HepG2 (cell line): ENCODE measurements at places on chromosomes 2 and 18. TPM values are rescaled to one million over a fixed set of nuclear protein-coding genes. Genes with fewer than 3 reads are reported as not detected.

Gene MPHOSPH10
- 137 and 201 TPM in 2 replicates for total RNA-seq

Gene SRBD1
- 23.9 and 32.8 TPM in 2 replicates for total RNA-seq

Gene TXNDC2
- total RNA-seq, result not detected in 2 replicates

Gene SRSF7
- 275 and 377 TPM in 2 replicates for total RNA-seq

Gene RAPGEF4
- total RNA-seq, result 0.91 TPM in 2 replicates

Gene PSMG2
- 94.8 and 133 TPM in 2 replicates for total RNA-seq

Gene SPATA3
- total RNA-seq, result not detected in 2 replicates

Gene REG1B
- total RNA-seq, result not detected in 2 replicates

Gene FEV
- total RNA-seq, result not detected in 2 replicates

Gene PKP4
- 80.9 and 84.8 TPM in 2 replicates for total RNA-seq

Gene OSGEPL1
- total RNA-seq, result 10.2 and 11.1 TPM in 2 replicates

Gene GAREM2
- total RNA-seq, result 0.31 and 0.38 TPM in 2 replicates

Gene PJVK
- 1.1 and 1.2 TPM in 2 replicates for total RNA-seq

DNA sequence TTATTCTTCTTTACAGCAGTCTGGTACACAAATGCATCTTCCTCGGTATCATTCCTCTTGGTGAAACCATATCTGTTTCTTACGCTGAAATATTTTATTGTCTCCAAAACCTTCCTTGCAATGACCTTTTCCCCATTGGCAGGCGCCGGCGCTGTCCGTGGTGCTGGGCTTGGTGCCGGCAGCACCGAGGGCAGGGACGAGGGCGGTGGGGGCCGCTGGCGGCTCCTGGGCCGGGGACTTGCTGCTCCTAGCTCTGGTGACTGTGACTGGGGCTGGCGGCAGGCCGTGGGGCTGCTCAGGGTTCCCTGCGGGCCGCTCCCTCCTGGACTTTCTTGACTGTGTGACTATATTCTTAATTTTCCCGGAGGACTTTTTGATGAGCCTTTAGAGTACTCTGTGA lies 72.5 kb downstream of the GPR39 start:
- no peak for DNase-seq
- H3K27ac ChIP-seq, result no peak overlapping the region
- H3K4me3 ChIP-seq, result no peak overlapping the region
- no peaks in the 10 kb centered on the region for H3K36me3 ChIP-seq
- no peaks in the 10 kb centered on the region for H3K4me1 ChIP-seq
- H3K27me3 ChIP-seq, result no peaks in the 10 kb centered on the region

DNA sequence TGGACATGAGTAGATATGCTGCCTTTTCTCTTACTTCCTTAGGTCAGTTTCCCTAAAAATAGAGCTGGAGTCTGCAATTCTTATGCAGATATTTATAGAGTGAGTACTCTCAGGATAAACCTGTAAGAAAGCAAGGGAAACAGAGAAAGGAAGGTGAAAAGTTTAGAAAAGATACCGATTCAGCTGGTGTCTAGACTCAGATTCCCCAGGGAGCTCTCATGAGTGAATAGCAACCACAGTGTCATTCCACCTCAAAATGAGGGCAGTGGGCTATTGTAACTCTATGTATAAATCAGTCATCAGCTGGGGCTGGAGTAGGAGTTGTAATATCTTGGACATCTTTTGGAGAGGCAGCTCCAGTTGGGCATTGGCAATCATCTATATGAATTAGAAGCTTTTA lies 1485.1 kb upstream of the TMEFF2 start:
- DNase-seq, result no peak
- H3K27me3 ChIP-seq, result no peaks in the 10 kb centered on the region
- no peaks in the 10 kb centered on the region for H3K36me3 ChIP-seq
- H3K4me1 ChIP-seq, result no peaks in the 10 kb centered on the region
- no peak overlapping the region for H3K4me3 ChIP-seq

- H3K27me3 ChIP-seq, result no peaks in the 10 kb centered on the region
- no peak overlapping the region for H3K27ac ChIP-seq
- DNase-seq, result no peak
- no peaks in the 10 kb centered on the region for H3K36me3 ChIP-seq
Measured at GRCh38 chr18:43992741-43993140, 687.9 kb upstream of the SETBP1 start.

DNA sequence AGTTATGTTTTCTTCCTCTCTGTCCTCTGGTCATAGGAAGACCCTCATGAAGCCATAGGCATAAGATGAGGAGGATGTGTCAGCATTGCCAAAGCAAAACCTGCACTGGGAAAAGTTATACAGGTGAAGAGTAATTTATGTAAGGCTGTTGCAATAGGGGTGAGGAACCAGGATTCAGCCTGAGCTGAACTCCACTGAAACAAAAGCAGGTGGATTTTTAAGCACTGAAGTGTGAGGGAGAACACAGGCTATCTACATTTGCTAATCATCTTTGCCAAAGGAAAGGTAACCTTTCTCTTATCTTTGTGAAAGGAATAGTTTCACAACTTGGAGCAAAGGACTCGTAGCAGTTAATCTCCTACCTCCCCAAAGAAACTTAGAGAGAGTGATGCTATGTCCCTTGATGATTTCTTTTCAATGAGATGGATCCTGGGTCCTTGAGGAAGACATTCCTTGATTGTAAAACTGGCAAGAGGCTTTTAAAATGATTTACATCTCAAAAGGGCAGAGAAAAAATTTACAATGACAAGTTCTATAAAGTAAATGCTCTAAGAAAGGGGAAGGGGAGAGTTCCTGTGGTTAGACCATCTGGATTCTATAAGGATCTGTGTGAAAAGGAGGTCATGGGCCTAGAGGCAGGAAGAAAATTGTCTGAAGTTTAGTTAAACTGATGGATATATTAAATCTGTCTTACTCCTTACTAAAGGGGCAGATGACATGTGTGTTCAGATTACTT lies 385.4 kb upstream of the CDH7 start:
- H3K4me1 ChIP-seq, result no peaks in the 10 kb centered on the region
- H3K27ac ChIP-seq, result no peak overlapping the region
- H3K36me3 ChIP-seq, result no peaks in the 10 kb centered on the region
- H3K4me3 ChIP-seq, result no peak overlapping the region

- no peaks in the 10 kb centered on the region; the same call in 1 of the 2 replicates for H3K4me1 ChIP-seq
- H3K27me3 ChIP-seq, result no peaks in the 10 kb centered on the region
- no peak overlapping the region for H3K27ac ChIP-seq
- peaks cover 63% of the 10 kb centered on the region for H3K36me3 ChIP-seq
- no peak for DNase-seq
Measured at GRCh38 chr18:9570255-9570654, 44.1 kb downstream of the PPP4R1 start.

- H3K27ac ChIP-seq, result no peak overlapping the region
- H3K4me3 ChIP-seq, result no peak overlapping the region
- no peaks in the 10 kb centered on the region for H3K4me1 ChIP-seq
- no peak for DNase-seq
Measured at GRCh38 chr2:176534798-176535466, 265.7 kb downstream of the MTX2 start.

- H3K27ac ChIP-seq, result no peak overlapping the region
- no peaks in the 10 kb centered on the region for H3K36me3 ChIP-seq
- H3K27me3 ChIP-seq, result no peaks in the 10 kb centered on the region
- H3K4me3 ChIP-seq, result no peak overlapping the region
Measured at GRCh38 chr2:179048099-179048498, 1.8 kb downstream of the CCDC141 start.

DNA sequence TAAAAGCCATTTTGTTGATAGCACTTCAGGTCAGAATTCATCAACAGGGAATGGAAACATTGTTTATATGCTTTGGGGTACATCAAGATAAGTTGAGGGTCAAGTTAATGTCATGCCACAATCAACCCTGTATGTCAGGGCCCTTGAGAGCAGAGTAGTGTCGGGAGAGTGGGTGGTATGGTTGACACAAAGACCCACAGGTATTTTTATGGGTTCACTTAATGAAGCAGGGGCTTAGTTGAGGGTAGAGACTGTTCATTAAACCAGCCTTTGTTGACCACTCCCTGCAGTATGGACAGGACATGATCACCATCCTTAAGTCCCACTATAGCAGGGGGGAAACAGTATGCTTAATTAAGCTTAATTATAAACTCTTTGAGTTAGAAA lies 5.7 kb downstream of the RPL37A start:
- H3K4me1 ChIP-seq, result peaks cover 44% of the 10 kb centered on the region
- H3K4me3 ChIP-seq, result no peak overlapping the region
- H3K36me3 ChIP-seq, result peaks cover 59% of the 10 kb centered on the region
- no peak for DNase-seq

DNA sequence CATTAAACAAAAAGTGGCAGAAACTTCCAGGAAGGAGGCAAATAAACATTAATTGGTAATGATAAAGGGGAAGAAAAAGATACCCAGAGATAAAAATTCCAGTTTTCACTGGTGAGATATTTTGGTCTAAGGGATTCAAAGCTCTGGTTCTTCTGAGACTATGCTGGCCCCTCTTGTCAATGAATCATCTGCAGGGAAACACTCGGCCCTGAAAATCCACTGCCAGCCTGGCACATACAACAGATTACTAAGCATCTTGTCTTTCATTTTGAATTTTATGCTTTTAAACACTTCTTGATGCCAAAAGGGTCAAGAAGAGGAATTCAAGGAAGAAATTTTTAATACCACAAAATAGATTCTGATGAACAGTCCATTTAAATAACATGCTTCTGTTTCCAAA lies 1603.8 kb upstream of the ZEB2 start:
- no peaks in the 10 kb centered on the region for H3K27me3 ChIP-seq
- H3K27ac ChIP-seq, result no peak overlapping the region
- no peak overlapping the region for H3K4me3 ChIP-seq
- no peak for DNase-seq
- no peaks in the 10 kb centered on the region for H3K4me1 ChIP-seq

GRCh38 chr2:240813231-240813921 lies 6.6 kb downstream of the KIF1A start:
- peaks cover 12% of the 10 kb centered on the region; the same call in 1 of the 2 replicates for H3K27me3 ChIP-seq
- no peak overlapping the region for H3K4me3 ChIP-seq
- no peaks in the 10 kb centered on the region for H3K36me3 ChIP-seq
- H3K27ac ChIP-seq, result no peak overlapping the region

DNA sequence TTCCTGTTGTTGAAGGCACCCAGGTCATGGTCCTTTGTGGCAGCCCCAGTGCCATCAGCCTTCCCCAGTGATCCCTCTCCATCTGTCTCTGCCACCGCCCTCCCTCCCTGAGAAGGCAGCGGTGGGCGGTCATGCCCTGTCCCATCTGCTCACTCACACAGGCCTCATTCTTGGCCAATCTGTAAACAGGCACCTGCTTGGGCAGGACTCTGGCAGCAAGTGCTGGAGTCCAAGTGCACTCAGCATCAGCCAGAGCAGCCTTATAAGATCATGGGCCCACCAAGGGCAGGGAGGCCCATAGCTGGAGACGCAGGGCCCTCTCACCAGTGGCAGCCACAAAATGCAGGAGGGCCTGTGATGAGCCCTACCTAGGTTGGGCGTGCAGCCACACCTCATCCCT lies 140.9 kb downstream of the TWIST2 start:
- H3K36me3 ChIP-seq, result no peaks in the 10 kb centered on the region
- DNase-seq, result no peak
- H3K27me3 ChIP-seq, result peaks cover 12% of the 10 kb centered on the region; the same call in 1 of the 2 replicates

- no peaks in the 10 kb centered on the region for H3K36me3 ChIP-seq
- no peak overlapping the region for H3K27ac ChIP-seq
- no peak for DNase-seq
- no peaks in the 10 kb centered on the region for H3K27me3 ChIP-seq
Measured at GRCh38 chr2:224248944-224249371, 152.9 kb downstream of the FAM124B start.

GRCh38 chr2:105138643-105139042 lies 100.8 kb downstream of the MRPS9 start:
- no peak for DNase-seq
- H3K4me1 ChIP-seq, result no peaks in the 10 kb centered on the region
- no peaks in the 10 kb centered on the region for H3K36me3 ChIP-seq
- no peak overlapping the region for H3K27ac ChIP-seq
- H3K4me3 ChIP-seq, result no peak overlapping the region

DNA sequence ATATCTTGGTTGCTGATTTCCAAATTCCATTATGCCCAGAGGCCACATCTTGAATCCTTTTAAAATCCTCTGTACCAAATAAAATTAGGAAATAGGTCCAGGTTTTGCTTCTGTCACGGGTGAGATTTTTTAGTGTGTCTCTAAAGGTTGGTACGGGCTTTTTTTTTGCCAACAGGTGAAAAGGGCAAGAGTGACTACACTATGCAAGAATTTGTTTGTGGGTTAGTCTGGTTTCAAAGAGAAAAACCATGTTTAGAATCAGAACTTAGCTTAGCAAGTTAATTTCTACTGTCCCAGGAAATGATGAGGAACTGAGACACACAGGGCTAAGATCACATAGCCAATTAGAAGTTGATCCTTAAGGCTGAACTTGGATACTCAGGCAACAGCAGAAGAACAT lies 41.7 kb downstream of the POLR1A start:
- no peak for DNase-seq
- peaks cover 13% of the 10 kb centered on the region for H3K4me1 ChIP-seq
- no peaks in the 10 kb centered on the region for H3K27me3 ChIP-seq
- no peak overlapping the region for H3K4me3 ChIP-seq

GRCh38 chr2:19671916-19672315 lies 229.9 kb downstream of the TTC32 start:
- no peak overlapping the region for H3K27ac ChIP-seq
- H3K4me1 ChIP-seq, result peaks cover 7% of the 10 kb centered on the region; the same call in 1 of the 2 replicates
- no peak overlapping the region for H3K4me3 ChIP-seq
- DNase-seq, result no peak
- peaks cover 1% of the 10 kb centered on the region; the same call in 1 of the 2 replicates for H3K27me3 ChIP-seq

DNA sequence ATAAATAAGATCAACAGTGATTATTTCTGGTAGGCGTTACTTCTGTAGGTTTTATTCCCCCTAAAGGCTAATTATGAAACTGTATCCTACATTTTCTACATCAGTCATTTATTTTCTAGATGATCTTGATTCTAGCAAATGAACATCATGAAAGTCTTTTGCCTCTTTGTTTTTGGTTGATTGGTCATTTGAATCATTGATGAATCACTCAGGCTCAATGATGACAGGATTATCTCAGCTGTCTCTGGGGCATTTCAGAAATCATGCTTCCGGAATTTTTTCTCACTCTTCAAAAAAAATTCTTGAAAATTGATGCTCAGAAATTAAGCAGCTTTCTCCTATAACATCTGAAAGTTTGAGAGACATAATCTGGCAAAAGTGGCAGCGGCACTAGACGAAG lies 298.9 kb upstream of the TCF4 start:
- no peaks in the 10 kb centered on the region for H3K4me1 ChIP-seq
- no peaks in the 10 kb centered on the region for H3K36me3 ChIP-seq
- H3K27me3 ChIP-seq, result no peaks in the 10 kb centered on the region
- no peak overlapping the region for H3K4me3 ChIP-seq
- no peak overlapping the region for H3K27ac ChIP-seq

GRCh38 chr2:204900910-204901309 lies 355.6 kb downstream of the PARD3B start:
- H3K27me3 ChIP-seq, result no peaks in the 10 kb centered on the region
- no peaks in the 10 kb centered on the region for H3K36me3 ChIP-seq
- H3K4me3 ChIP-seq, result no peak overlapping the region
- H3K4me1 ChIP-seq, result peaks cover 16% of the 10 kb centered on the region

GRCh38 chr2:119422360-119423107 lies 9.1 kb upstream of the TMEM37 start:
- H3K36me3 ChIP-seq, result no peaks in the 10 kb centered on the region
- peaks cover 89% of the 10 kb centered on the region for H3K4me1 ChIP-seq
- H3K27me3 ChIP-seq, result no peaks in the 10 kb centered on the region; the same call in 1 of the 2 replicates
- H3K27ac ChIP-seq, result no peak overlapping the region

GRCh38 chr2:3326182-3326537 lies 51.5 kb downstream of the EIPR1 start:
- no peak for DNase-seq
- H3K36me3 ChIP-seq, result peaks cover 44% of the 10 kb centered on the region
- H3K27me3 ChIP-seq, result no peaks in the 10 kb centered on the region
- H3K4me3 ChIP-seq, result no peak overlapping the region
- peak overlapping the region; percentile 65 for H3K27ac ChIP-seq
